Activated CD4-positive, alpha-beta T cell treated with anti-CD3 and anti-CD28 coated beads, Interleukin-2, amount 10 ng/mL, durations not matched to agents 24 days and 14 days (primary cell): ENCODE measurements at places on chromosomes 1 and 21. TPM values are rescaled to one million over a fixed set of nuclear protein-coding genes. Genes with fewer than 3 reads are reported as not detected.

DNA sequence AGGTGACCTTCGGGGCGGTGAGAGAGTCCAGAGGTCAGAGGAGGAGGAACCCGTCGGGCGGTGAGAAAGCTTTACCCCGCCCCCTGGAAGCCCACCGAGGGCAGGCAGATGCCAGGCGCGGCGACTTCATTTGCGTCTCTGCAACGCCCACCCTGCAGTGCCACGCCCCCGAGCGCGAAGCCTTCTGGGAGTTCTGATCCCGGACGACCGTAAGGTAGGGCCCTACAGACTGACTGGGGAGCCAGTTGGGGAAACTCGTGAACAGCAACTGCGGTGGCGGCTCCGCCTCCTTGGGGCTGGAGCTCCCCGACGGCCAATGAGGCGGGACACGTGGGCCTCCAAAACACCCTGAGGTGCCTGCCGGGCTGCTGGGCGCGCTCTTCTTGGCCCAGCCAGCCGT is 46.0 kb upstream of the EDARADD start:
- peaks cover 2% of the 10 kb centered on the region for H3K4me1 ChIP-seq
- no peaks in the 10 kb centered on the region for H3K36me3 ChIP-seq
- no peak for DNase-seq
- no peak overlapping the region for H3K27ac ChIP-seq

DNA sequence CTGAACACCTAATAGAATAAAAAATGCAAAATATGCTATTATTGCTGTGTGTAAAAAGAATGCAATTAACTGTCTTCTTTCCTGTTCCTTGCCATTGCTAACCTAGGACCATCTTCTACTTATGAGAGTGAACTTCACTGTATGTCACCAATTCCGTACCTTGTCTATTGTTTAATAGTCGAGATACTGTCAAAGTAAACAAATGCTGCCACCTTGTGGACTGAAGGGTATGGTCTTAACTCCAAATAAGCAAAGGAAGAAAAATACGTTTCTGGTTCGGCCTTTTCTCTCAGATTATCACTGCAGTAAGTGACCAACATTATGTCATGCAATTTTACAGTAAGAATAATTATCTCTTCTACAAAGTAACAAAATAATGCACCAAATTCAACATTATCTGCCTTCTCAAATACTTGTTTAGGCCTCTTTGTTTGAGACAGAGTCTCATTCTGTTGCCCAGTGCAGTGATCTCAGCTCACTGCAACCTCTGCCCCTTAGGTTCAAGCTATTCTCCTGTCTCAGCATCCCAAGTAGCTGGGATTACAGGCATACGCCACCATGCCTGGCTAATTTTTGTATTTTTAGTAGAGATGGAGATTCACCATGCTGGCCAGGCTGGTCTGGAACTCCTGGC is 133.4 kb downstream of the COP1 start:
- H3K4me3 ChIP-seq = no peak overlapping the region
- no peak overlapping the region for H3K27ac ChIP-seq
- peaks cover 41% of the 10 kb centered on the region for H3K36me3 ChIP-seq
- peak; percentile 73 for DNase-seq
- no peaks in the 10 kb centered on the region for H3K27me3 ChIP-seq
- peaks cover 2% of the 10 kb centered on the region for H3K4me1 ChIP-seq

GRCh38 chr1:156641761-156642264 is at the start of gene BCAN:
Gene BCAN (plus strand): TSS chr1:156642117. CDS start chr1:156646055, 3,938 bp downstream.
- peak; percentile 69 for DNase-seq
- peaks cover 74% of the 10 kb centered on the region for H3K27me3 ChIP-seq
- H3K27ac ChIP-seq = no peak within 1 kb of the TSS
- H3K4me1 ChIP-seq = peaks cover 26% of the 10 kb centered on the region

- peaks cover 11% of the 10 kb centered on the region for H3K4me1 ChIP-seq
- H3K4me3 ChIP-seq = no peak overlapping the region
- no peak for DNase-seq
- peaks cover 7% of the 10 kb centered on the region for H3K36me3 ChIP-seq
These were observed 3.9 kb upstream of the ZBED6 start for GRCh38 chr1:203791498-203791897.

- no peaks in the 10 kb centered on the region for H3K27me3 ChIP-seq
- H3K27ac ChIP-seq = peak overlapping the region; percentile 74
- peaks cover 10% of the 10 kb centered on the region for H3K36me3 ChIP-seq
- DNase-seq = peak; percentile 86
- peaks cover 18% of the 10 kb centered on the region for H3K4me1 ChIP-seq
These were observed 648 bp downstream of the FAM76A start for GRCh38 chr1:27726173-27727044.

DNA sequence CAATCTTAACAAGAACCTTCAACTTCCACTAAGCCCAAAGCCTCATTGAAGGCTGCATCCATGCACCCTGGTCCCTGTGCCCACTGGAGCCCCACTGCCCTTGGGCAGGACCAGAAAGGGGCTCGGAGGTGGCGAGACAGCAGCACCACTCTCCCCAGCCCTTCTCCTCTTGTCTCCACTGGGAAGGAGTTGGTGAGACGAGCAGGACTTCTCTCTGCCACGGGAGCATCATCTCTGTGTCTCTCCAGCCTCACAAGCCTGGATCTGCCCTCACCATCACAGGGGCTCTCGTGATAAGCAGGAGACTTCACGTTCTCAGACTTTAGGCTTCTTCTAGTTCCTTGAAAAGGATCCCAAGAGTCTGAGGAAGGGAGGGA is 7.2 kb upstream of the ETV3L start:
- H3K27ac ChIP-seq = no peak overlapping the region
- no peak overlapping the region for H3K4me3 ChIP-seq
- H3K4me1 ChIP-seq = peaks cover 14% of the 10 kb centered on the region
- no peak for DNase-seq

DNA sequence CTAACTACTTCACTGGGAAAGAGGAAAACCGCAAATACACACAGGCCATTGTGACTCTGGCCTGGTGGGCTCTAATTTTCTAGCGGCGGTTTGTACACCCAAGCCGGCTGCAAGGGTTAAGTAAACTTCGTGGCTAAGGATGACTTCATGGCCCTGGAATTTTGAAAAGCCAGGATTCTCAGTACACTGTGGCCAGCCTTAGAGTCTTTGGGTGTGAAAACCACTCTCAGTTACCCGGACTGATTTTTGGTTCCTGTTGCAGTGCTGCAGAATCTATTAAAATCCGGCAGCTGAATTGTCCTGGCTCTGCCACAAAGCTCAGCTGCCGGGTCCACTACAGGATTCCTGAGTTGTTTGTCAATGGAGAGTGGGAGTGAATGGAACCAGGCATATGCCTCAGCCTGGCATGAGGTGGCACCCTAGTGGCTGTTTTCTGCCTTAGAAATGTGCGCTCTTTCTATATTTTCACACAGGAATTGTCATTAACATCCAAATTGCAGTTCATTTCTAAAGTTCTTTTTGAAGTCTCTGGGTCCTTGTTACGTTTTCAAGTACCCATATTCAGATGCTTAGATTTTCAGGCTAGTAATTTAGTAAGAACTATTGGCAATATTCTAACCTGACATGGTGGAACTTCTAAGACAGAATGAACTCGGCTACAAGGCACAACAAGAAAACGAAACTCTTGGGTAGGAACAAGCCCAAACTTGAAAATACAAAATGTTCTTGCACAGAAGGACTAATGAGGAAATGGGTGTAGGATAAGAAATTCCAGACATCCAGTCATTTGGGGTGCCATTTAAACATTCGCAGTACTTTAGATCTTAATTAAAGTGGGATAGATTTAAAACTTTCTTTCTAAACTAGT is 255.9 kb downstream of the NFIA start:
- H3K27me3 ChIP-seq = peaks cover 27% of the 10 kb centered on the region
- no peak for DNase-seq
- H3K4me3 ChIP-seq = no peak overlapping the region

GRCh38 chr1:52947490-52947889 is 20.4 kb downstream of the SCP2 start:
- H3K4me1 ChIP-seq = no peaks in the 10 kb centered on the region
- H3K4me3 ChIP-seq = no peak overlapping the region
- no peaks in the 10 kb centered on the region for H3K27me3 ChIP-seq
- peaks cover 11% of the 10 kb centered on the region for H3K36me3 ChIP-seq
- peak overlapping the region; percentile 9 for H3K27ac ChIP-seq

- H3K4me3 ChIP-seq = peak overlapping the region; percentile 99
- DNase-seq = peak; percentile 76
- H3K36me3 ChIP-seq = no peaks in the 10 kb centered on the region
- H3K27ac ChIP-seq = peak overlapping the region; percentile 92
- no peaks in the 10 kb centered on the region for H3K27me3 ChIP-seq
These were observed 649 bp downstream of the AHDC1 start for GRCh38 chr1:27603309-27603680.

- H3K36me3 ChIP-seq = no peaks in the 10 kb centered on the region
- no peak overlapping the region for H3K27ac ChIP-seq
- no peak overlapping the region for H3K4me3 ChIP-seq
These were observed 3.8 kb downstream of the RGS13 start for GRCh38 chr1:192639607-192640368.

DNA sequence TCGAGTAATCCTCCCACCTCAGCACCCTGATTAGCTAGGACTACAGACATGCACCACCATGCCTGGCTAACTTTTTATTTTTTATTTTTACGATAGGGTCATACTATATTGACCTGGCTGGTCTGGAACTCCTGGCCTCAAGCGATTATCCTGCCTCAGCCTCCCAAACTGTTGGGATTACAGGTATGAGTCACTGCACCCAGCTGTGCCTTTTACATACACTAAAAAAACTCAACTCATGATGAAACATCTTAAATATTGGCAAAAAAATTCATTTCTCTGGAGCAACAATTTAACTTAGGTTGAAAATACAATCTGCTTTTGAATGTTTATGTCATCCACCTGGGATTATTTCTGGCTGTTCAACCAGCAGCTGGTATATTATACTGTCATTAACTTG is 598.3 kb upstream of the ZP4 start:
- H3K4me1 ChIP-seq = no peaks in the 10 kb centered on the region
- no peak for DNase-seq
- no peaks in the 10 kb centered on the region for H3K27me3 ChIP-seq
- no peak overlapping the region for H3K27ac ChIP-seq
- no peak overlapping the region for H3K4me3 ChIP-seq
- no peaks in the 10 kb centered on the region for H3K36me3 ChIP-seq

DNA sequence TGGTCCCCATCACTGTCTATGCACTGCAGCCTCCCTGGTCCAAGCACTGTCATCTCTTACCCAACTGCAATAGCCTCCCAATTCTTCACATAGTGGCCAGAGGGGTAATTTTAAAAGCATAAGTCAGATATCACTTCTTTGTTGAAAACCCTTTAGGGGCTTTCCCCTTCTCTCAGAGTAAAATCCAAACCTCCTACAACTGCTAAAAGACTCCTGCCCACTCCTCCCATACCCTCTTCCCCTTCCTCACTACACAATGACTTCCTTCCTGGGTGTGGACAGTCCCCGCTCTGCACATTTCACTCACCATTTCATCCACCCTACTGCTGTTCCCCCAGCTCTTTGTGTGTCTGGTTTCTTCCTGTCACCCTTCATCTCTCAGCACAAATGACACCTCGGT is 8.3 kb downstream of the MCOLN2 start:
- H3K4me3 ChIP-seq = peak overlapping the region; percentile 67
- H3K36me3 ChIP-seq = peaks cover 52% of the 10 kb centered on the region
- DNase-seq = peak; percentile 71
- H3K27ac ChIP-seq = peak overlapping the region; percentile 72

GRCh38 chr21:42708107-42708506 is 54.7 kb downstream of the PDE9A start:
- H3K27ac ChIP-seq = no peak overlapping the region
- peaks cover 1% of the 10 kb centered on the region for H3K36me3 ChIP-seq
- DNase-seq = no peak
- peaks cover 2% of the 10 kb centered on the region for H3K27me3 ChIP-seq

DNA sequence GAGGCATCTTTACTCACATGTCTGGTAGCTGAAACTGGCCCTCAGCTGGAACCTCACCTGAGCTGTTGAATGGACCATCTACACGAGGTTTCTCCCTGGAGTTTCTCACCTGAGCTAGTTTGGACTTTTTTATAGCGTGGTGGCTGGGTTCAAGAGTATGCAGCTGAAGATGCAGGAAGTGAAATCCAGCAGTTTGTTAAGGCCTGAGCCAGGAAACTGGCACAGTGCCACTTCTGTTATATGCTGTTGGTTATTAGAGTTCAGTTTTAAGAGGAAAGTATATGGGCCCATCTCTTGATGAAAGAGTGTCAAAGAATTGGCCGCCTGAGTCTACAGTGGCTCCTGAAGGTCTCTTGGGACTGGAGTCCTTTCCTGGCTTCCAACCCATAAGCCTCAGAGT is 35.6 kb downstream of the STUM start:
- no peaks in the 10 kb centered on the region for H3K36me3 ChIP-seq
- H3K4me3 ChIP-seq = no peak overlapping the region
- DNase-seq = no peak
- no peaks in the 10 kb centered on the region for H3K27me3 ChIP-seq
- H3K4me1 ChIP-seq = no peaks in the 10 kb centered on the region
- H3K27ac ChIP-seq = no peak overlapping the region

DNA sequence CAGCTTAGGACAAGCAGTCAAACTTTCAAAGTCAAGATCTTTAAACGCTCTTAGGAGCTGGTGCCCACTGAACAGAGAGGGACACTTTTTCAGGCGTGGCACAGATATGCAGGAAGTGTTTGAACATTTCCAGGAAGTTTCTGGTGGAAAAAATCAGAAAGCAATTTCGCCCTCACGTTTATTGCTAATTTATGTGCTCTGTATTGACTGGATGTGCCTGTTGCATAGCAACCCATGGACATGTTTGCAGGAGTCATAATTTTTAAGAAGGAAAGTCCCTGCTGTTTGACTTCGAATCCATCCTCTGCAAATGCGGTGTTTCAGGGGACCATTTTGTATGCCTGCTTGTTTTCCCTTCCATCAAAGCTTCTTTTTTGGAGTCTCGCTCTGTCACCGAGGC is 239.9 kb upstream of the IRF2BP2 start:
- no peaks in the 10 kb centered on the region for H3K27me3 ChIP-seq
- peak; percentile 63 for DNase-seq
- H3K4me1 ChIP-seq = peaks cover 78% of the 10 kb centered on the region
- no peaks in the 10 kb centered on the region for H3K36me3 ChIP-seq

- no peak overlapping the region for H3K4me3 ChIP-seq
- no peaks in the 10 kb centered on the region for H3K4me1 ChIP-seq
- no peaks in the 10 kb centered on the region for H3K36me3 ChIP-seq
- H3K27me3 ChIP-seq = no peaks in the 10 kb centered on the region
These were observed 44.5 kb upstream of the C1orf87 start for GRCh38 chr1:60118085-60118484.

- no peak for DNase-seq
- H3K27ac ChIP-seq = no peak overlapping the region
- H3K4me3 ChIP-seq = no peak overlapping the region
- H3K4me1 ChIP-seq = peaks cover 28% of the 10 kb centered on the region
- peaks cover 3% of the 10 kb centered on the region for H3K27me3 ChIP-seq
These were observed 1.0 kb downstream of the LEPR start for GRCh38 chr1:65421351-65422025.

GRCh38 chr1:166129006-166129405 is 37.8 kb downstream of the FAM78B start:
- no peaks in the 10 kb centered on the region for H3K27me3 ChIP-seq
- no peak overlapping the region for H3K4me3 ChIP-seq
- no peak overlapping the region for H3K27ac ChIP-seq
- no peaks in the 10 kb centered on the region for H3K4me1 ChIP-seq
- DNase-seq = no peak

- H3K27ac ChIP-seq = no peak overlapping the region
- no peaks in the 10 kb centered on the region for H3K36me3 ChIP-seq
- H3K27me3 ChIP-seq = peaks cover 39% of the 10 kb centered on the region
- H3K4me3 ChIP-seq = no peak overlapping the region
These were observed 69.2 kb downstream of the NFIA start for GRCh38 chr1:61151565-61151964.

- H3K36me3 ChIP-seq = no peaks in the 10 kb centered on the region
- H3K27ac ChIP-seq = no peak overlapping the region
These were observed 83.5 kb upstream of the ADGRL2 start for GRCh38 chr1:81717230-81717629.

SUSD4 gene
- not detected in 2 replicates for total RNA-seq

PRDM16 gene
- total RNA-seq = not detected in 2 replicates

FCRL2 gene
- total RNA-seq = not detected in 2 replicates

DIPK1A gene
- 18.8 and 19.7 TPM in 2 replicates for total RNA-seq

TMEM50A gene
- 94.1 and 102 TPM in 2 replicates for total RNA-seq

KRTAP22-2 gene
- not detected in 2 replicates for total RNA-seq

SPRR3 gene
- not detected in 2 replicates for total RNA-seq

TEX50 gene
- not detected in 2 replicates for total RNA-seq
